ENCODE measurements at places on chromosomes 4 and X.
A peak's percentile ranks its signal among the peaks of the same experiment; 100 is the strongest.

- DNase-seq: no peak
Observed at GRCh38 chrX:143121477-143121876, 95.7 kb downstream of the SPANXN4 start.

- no peak for DNase-seq
Observed at GRCh38 chr4:47065051-47065481, 33.7 kb downstream of the GABRB1 start.

- no peak for DNase-seq
Observed at GRCh38 chrX:150775569-150776350, 82.6 kb downstream of the MTMR1 start.

- no peak for DNase-seq
Observed at GRCh38 chrX:42443267-42443666, 334.7 kb downstream of the PPP1R2C start.

GRCh38 chrX:134460005-134460861, at the start of gene HPRT1:
TSS of gene HPRT1 (plus strand) at chrX:134460165. CDS start at chrX:134460312, 147 bp downstream.
- peak; percentile 70 for DNase-seq
